ENCODE measurements at places on chromosomes 6 and 20.

- no peak for DNase-seq
Observed at GRCh38 chr20:21874127-21874526, 168.7 kb downstream of the PAX1 start.

GRCh38 chr6:56040889-56041301 is 165.5 kb upstream of the BMP5 start:
- no peak for DNase-seq

DNA sequence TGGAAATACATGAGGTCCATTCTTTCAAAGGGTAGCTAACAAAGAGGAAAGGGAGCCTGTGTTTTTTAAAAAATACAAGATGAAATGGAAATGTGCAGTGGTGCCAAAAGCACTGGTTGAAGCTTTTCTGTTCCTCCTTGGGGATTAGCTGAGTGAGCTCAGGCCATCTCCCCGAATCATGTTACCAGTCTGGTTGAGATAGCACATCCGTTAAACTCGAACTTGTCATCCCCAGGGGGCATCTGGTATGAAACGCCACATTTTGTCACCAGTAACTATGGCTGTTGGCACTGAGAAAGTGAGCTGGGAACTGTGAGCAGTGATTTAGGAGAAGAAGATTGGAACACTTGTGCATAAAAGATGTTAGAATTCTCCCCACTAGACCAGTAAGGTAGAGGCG is 196.2 kb downstream of the SAMD5 start:
- no peak for DNase-seq

- no peak for DNase-seq
Observed at GRCh38 chr6:105940990-105941389, 145.1 kb upstream of the PRDM1 start.

DNA sequence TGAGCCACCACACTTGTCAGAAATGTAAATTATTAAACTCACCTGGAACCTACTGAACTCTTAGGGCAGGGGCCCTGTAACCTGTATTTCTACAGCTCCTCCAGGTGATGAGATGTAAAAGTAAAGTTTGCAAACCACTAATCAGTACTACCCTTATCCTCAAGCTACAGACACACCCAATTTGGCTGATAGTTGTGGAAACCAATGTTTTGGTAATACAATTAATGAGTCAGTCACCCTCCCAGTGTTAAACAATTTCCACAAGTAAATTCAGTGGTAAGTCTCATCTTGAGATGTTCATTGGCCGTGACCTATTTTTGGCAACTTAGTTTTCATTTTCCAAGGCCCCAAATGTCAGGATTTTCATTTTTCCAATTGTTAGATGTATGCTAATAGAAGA is 29.6 kb downstream of the GCNT2 start:
- DNase-seq: no peak

DNA sequence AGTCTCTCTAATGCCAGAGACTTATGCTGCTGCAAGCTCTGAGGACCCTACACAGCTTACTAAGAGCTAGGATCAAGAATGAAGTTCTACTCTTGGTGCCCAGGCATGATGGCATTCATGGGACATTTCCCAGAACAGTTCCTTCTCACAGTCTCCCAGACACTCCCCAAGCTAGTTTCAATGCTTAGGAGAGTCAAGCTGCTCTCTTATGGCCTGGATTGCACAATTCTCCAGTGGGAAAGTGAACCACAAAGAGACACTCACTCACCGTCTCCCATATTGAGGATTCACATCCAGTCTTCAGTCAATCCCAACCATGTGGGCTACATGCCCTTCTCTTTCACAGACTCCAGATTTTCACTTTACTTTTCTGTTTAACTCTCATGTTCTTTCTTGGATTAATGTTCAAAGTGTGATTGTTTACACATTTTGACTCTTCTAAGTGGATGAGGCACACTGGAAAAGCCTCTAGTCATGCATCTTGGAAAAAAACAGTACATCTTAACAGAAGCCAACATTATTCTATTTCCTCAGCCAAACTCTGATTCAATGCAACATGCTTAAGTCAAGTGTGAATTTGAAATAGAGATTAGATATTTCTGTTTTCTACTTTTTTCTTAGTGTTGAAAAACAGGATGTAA is 447.8 kb upstream of the BTBD3 start:
- DNase-seq: no peak

DNA sequence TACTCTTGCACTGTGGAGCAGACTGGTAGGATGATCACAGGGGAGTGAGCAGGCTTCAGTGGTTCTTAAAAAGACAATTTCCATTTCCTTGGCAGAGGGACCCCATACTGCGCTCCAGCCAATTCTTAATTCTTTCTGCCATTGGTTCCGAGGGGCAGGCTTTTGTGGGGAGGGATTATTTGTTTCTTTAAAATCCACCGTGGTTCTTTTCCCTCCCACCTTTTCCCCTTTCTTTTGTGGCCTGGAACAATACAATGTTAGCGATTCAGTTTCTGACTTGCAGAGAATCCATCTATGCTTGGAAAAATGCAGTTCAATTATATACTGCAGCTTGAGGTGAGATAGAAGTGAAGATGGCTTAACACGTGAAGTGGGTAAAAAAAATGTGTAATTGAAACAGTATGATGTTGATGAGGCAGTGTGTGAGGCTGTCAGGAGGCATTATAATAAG is 379.0 kb upstream of the FLRT3 start:
- DNase-seq: no peak

DNA sequence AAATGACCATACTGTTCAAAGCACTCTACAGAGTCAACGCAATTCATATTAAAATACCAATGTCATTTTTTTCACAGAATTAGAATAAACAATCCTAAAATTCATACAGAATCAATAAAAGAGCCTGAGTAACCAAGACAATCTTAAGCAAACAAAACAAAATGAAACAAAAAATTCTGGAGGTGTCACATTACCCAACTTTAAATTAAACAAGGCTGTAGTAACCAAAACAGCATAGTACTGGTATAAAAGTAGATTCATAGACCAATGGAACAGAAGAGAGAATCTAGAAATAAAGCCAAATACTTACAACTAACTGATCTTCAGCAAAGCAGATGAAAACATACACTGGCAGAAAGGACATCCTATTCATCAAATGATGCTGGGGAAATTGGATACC is 346.9 kb upstream of the JAG1 start:
- no peak for DNase-seq

DNA sequence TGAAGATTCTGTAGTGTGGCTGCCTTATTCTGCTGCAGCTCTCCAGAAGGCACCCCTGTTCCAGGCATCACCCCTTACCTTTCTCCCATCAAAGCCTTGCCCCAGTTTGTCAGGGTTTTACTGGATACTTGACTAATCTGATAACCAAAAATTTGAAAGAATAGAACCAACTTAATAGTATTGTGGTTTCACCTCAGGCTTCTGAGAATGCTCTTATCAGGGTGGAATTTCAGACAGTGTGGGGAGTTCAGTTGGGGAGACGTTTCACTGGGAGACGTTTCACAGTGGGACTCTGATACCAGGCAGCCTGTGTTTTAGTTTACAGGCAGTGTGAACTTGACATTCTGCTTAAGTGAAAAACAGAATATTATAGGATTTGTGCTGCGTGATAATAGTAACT is 50.5 kb downstream of the SCAND1 start:
- DNase-seq: no peak

- DNase-seq: no peak
Observed at GRCh38 chr6:22673474-22673873, 104.1 kb downstream of the HDGFL1 start.

- DNase-seq: no peak
Observed at GRCh38 chr20:33880396-33880795, 69.2 kb downstream of the CHMP4B start.

DNA sequence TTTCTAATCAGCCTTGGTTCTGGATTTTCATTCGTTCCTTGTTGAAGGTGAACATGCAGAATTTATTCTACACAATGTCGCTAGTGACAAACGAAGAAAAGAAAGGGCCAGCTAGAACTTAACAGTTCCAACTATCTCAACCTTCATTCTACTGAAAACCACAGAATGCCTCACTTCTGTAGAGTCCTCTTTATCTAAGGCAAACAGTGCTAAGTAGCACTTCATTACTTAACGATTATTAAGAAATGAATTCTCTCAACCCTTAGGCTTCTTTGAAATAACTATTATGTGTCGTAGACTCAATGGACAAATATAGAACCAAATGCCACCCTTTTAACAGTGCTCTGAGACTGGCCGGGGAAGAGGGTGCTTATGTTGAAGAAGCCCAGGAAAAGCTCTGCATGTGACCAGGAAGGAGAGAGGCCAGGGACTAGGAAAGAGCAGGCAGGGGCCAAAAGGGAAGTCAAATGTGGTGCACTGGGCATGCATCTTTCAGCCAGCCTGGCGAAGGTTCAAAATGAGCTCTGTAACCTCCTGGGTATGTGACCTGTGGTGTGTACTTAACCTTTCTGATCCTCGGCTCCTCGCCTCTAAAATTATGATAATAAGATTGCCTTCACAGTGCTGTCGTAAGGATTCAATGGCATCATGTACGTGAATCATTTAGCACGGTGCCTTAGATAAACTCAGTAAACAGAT is 55.4 kb upstream of the BMP2 start:
- DNase-seq: no peak

DNA sequence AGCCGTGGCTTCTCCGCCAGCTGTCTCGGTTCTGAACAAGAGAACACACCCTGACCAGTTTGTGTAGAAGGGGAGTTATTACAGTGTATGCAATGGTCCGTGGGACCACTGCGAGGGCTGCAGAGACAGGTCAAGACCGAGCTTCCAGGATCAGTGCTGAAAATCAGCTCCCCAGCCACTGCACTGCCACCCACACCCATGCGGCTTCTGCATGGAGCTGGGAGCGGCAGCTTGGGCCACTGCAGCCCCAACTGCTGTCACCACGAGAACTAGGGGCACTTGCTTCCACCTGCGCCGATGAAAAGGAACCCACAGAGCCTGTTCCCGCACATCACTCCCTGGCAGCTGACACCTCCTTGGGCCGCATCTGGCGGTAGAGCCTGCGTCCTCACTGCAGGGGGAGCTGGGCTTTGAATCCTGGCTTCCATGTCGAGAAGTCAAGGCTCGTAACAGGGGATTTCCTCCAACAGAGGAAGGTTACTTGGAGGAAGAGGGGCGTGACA is 56.2 kb downstream of the TMEM242 start:
- DNase-seq: no peak

GRCh38 chr20:60453388-60454246 is 495.4 kb downstream of the CDH26 start:
- no peak for DNase-seq

DNA sequence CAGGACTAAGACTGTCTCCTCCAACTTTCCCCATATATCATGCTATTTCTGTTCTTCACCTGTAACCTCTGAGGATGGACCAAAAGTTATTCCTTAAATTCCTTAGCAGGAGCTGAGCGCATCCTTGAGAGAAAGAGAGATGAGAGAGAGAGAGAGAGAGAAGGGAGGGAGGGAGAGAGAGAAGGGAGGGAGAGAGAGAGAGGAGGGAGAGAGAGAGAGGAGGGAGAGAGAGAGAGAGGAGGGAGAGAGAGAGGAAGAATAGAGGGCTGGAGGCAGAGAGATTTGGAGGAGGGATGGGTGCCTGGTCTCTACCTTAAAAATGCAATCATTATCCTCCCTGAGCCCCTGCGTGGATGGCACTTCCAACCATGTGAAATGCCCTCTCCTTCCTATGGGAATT is 73.6 kb downstream of the BMP2 start:
- DNase-seq: no peak

DNA sequence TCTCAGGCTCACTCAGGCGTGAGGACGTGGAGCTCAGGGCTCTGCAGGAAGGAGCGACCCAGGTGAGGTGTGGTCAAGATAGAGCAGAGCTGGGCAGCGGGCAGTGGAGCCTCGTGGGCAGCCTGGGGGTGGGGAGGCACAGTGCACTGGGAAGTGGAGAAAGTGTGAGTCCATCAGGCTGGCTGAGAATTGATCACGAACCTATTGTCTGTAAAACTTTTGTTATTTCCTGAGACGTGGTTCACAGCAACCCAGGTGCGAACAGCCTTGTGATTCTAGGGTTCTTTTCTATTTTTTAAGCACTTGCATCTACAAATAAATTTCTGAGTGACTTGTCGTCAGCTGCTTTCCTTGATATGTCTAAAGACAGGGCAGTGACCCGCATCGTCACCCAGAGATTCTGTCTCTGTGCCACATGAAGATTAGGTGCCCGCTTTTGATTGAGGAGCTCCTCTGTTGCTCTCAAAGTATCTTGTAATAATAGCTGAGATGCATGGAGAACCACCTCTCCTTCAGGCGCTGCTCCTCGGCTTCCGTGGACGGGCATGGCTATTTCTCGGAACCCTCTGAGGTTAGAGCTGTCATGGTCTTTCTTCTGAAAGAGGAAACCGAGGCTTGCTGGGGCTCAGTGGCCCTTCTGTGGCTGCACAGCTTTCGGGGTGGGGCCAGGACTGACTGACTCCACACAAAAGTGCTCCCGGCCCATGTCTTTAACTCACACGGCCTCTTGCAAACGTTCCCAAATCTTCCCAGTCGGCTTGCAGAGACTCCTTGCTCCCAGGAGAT is 662 bp upstream of the CCR6 start:
- DNase-seq: no peak

- DNase-seq: no peak
Observed at GRCh38 chr6:165178056-165178455, 131.3 kb downstream of the C6orf118 start.

DNA sequence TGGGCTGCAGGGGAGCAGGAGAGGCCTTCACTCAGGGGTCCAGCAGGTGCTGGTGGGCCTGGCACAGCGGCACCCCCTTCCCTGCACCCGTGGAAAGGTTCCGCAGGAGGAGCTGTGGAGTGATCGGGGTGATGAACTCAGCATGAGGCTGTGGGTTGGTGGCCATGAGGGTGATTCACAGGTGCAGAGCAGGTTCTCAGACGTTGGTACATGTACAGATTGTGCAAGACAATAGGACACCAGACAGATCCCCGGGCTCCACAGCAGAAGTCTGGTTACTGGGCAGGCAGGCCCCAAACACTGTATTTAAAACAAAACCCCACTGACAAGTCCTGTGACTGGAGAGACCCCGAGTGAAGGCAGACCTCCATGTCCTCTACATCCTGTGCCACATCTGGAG is 151.6 kb upstream of the CDH4 start:
- no peak for DNase-seq

DNA sequence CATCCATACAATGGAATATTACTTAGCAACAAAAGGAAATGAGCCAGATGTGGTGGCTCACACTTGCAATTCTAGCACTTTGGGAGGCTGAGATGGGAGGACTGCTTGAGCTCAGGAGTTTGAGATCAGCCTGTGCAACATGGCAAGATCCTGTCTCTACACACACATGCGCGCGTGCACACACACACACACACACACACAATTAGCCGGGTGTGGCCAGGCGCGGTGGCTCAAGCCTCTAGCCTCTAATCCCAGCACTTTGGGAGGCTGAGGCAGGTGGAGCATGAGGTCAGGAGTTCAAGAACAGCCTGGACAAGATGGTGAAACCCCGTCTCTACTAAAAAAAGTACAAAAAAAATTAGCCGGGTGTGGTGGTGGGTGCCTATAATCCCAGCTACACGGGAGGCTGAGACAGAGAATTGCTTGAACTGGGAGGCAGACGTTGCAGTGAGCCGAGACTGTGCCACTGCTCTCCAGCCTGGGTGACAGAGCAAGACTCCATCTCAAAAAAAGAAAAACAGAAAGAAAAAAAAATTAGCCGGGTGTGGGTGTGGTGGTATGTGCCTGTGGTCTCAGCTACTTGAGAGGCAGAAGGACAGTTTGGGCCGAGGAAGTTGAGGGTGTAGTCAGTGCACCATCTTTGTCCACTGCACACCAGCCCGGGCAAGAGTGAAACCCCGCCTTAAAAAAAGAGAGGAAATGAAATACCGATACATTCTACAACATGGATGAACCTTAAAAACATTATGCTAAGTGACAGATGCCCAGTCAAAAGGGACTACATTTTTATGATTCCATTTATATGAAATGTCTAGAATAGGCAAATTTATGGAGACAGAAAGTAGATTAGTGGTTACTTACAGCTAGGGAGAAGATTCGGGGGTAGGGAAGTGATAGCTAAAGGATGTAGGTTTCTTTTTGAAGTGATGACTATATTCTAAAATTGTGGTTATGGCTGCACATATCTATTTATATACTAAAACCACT is 52.5 kb downstream of the RBL1 start:
- DNase-seq: no peak

All from SHP77 treated with DMSO at 0.1 percent for 48 hours (cell line).